ENCODE measurements at places on chromosomes 2 and 18.

GRCh38 chr2:135182190-135182589 lies 130.1 kb downstream of the RAB3GAP1 start:
- no peak for DNase-seq

- DNase-seq: no peak
Measured at GRCh38 chr2:3325458-3326181, 52.0 kb downstream of the EIPR1 start.

- no peak for DNase-seq
Measured at GRCh38 chr2:43675646-43676321, 445 bp downstream of the C1GALT1C1L start.

GRCh38 chr18:12990123-12990475 lies 1.1 kb upstream of the CEP192 start:
- no peak for DNase-seq

- DNase-seq: no peak
Measured at GRCh38 chr2:116716038-116716437, 1098.5 kb upstream of the DDX18 start.

GRCh38 chr2:20622296-20622686 lies 28.6 kb downstream of the HS1BP3 start:
- no peak for DNase-seq

DNA sequence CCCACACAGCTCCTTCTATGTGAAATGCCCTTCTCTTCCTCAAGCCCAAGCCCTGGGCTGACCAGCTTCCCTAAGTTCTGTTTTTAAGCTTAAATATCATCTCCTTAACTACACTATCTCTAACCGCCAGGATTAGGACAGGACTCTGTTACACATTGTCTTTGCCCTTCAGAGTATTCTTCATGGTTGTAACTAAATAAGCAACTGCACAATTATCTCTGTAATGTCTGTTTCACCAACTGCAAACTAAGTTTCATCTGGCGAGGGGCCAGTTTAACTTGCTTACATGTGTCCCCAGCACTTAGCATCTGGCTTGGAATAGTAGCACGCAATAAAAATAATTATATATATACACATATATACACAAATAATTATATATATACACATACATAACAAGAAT lies 1.1 kb upstream of the ERMN start:
- no peak for DNase-seq

DNA sequence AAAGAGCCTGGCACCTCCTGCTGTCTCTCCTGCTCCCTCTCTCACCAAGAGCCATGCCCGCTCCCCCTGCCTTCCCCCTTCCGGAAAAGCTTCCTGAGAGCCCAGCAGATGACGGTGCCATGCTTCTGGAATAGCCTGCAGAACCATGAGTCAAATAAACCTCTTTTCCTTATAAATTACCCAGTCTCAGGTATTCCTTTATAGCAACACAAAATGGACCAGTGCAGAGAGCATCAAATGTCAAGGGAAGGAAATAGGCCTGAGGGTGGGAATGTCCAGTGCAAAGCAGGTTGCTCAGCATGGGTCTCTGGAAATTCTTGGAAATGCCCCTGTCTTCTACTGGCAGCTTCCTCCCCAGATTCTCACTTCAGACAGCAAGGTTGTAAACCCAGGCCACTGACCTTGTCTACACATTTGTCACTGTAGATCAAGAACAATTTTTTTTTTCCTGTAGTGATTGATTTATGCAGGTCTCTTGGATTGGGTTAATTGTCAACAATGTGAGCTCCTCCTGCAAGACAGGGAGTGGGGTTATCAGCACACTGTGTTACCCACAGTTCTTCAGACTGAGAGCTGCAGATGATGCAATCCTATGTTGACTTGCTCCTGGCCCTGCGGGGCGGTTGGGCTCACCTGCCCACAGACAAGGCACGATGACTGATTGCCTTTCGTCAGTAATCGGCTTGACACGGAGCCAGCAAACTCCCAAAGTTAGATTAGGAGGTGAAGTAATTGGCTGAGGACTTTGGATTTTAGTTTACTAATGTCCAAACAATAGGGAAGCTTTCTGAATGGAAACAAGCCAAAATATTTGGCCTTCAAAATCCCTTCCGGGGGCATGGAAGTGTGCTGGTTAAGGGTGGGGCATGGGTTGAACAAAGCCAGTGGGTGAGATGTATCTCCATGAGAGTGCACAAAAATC lies 5.4 kb upstream of the BOD1L2 start:
- DNase-seq: no peak

GRCh38 chr2:233856184-233856583 lies 1.8 kb upstream of the HJURP start:
- DNase-seq: no peak

DNA sequence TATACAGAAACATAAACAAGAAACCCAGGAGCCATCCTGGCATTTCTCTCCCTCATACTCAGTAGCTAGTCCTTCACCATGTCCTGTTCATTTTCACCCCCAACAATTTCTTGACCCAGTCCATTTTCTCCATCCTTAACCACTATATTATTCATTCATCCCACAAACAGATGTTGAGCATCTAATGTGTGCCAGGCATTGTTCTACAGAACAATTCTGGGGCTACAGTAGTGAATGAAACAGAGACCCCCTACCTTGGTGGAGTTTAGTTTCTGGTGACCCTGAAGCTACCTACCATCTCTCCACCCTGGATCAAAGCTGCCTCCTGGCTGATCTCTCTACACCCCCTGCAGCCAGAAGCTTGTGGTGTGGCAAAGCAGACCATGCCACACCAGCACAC lies 27.5 kb upstream of the BZW1 start:
- DNase-seq: no peak

DNA sequence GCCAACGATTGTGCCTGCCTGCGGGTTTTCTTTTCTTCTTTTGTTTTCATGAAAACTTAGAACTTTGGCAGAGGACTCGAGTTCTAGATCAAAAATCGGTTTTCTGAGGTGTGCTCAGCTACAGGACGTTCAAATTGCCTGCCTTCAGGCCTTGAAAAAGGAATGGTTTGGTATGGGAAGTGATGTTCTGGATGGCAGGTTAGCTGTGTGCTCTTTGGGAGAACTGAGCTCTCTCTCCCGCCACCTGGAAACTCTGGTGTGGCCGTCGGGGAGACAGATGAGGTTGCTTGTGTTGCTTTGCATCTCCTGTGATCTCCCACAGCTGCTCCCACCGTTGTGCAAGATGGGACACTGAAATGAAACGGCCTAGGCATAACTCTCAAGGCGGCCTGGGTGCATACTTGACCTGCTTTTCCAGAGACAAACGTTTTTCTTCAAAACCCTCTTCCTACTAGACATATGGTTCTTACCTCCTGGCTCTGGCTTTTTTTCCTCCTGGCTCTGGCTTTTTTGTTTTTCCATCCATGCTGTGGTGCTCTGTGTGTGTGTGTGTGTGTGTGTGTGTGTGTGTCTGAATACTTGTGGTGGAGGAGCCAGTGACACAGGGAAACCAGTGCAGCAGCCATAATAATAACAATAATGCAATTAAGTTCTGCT lies 2.0 kb downstream of the FMNL2 start:
- no peak for DNase-seq

- DNase-seq: no peak
Measured at GRCh38 chr2:48885841-48886240, 130.3 kb upstream of the LHCGR start.

DNA sequence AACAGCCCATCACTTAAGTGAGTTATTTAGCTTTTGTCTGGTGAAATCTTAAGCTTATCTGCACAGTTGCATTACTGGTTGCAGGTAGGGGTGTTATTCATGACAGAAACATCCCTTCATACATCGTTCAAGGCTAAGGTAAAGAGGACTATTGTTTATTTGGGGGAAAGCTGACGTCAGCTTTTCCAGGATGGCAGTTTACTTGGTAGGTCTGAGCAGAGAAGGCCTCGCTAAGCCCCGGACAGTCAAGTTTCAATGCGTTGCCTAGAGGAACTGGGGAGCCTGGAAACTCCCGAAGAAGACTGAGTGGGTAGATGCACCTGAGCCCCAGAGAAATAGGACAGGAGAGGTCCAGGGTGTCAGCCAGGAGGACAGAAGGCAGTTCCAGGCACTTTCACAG lies 2.2 kb downstream of the RNU4ATAC start:
- DNase-seq: no peak

DNA sequence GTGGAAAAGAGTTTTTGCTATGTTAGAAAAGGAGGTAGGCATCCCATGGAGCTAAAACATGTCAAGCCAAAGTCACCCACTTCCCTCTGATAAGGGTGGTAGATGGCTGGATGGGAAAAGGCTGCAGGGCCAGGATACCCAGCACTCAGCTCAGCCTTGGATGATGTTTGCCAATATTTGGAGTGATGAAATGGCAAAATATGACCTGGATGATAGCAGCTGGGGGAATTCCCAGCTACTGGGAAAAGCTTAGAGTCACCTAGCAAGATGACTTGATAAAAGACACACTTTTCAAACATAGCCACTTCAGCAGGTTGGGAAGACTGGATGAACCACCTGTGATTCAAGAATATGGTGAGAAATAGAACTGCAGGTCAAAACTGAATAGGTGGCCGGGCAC lies 10.1 kb downstream of the RFX8 start:
- no peak for DNase-seq

- DNase-seq: no peak
Measured at GRCh38 chr2:68878071-68878711, 7.0 kb upstream of the BMP10 start.

DNA sequence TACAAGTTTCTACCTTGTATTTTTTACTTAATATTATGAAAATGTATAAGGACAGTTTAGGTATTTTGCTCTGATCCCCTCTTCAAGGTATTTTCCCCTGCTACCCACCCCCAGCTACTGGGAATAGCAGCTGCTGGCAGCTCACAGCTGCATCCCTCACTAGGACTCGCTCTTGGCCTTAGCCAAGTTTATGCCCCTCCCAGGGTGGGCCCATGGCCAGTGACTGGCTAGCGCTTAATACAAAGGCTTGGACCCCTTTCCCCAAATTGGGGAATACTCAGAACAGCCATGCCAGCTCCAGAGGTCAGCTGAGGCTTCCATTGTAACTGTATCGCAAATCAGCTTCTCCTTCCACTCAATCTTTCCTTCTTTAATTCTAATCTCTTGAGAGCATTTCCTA lies 131.3 kb downstream of the GFPT1 start:
- DNase-seq: no peak

- no peak for DNase-seq
Measured at GRCh38 chr18:70415823-70416488, 127.1 kb downstream of the SOCS6 start.

GRCh38 chr2:29281916-29282247 lies 166.7 kb downstream of the CLIP4 start:
- no peak for DNase-seq
